Hematopoietic multipotent progenitor cell treated with erythropoietin and hydrocortisone succinate and interleukin-3 and kit ligand, for 6 days (in vitro differentiated cells): ENCODE measurements at places on chromosomes 2 and 18.

DNA sequence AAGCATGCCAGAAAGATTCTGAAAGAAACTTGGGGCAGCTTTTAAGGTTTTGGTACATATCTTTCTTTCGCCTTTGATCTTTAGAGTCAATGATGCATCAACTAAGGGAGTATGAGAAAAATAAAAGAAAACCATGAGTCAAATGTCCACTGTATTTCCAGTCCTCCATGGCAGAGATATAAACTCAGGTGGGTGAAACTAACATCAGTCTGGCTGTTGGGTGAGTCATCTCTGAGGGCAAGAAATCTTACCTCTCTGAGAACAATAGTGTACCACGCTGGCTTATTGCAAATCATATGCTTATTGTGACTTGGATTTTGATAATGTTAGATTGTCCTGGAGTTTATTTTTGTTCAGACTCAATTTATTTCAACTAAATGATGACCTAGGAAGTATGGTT is 521.0 kb downstream of the PLCL1 start:
- no peak for DNase-seq

- no peak for DNase-seq
Measured at GRCh38 chr18:25495606-25496005, 143.6 kb upstream of the ZNF521 start.

GRCh38 chr2:62229082-62229605 is 33.2 kb downstream of the B3GNT2 start:
- no peak for DNase-seq

DNA sequence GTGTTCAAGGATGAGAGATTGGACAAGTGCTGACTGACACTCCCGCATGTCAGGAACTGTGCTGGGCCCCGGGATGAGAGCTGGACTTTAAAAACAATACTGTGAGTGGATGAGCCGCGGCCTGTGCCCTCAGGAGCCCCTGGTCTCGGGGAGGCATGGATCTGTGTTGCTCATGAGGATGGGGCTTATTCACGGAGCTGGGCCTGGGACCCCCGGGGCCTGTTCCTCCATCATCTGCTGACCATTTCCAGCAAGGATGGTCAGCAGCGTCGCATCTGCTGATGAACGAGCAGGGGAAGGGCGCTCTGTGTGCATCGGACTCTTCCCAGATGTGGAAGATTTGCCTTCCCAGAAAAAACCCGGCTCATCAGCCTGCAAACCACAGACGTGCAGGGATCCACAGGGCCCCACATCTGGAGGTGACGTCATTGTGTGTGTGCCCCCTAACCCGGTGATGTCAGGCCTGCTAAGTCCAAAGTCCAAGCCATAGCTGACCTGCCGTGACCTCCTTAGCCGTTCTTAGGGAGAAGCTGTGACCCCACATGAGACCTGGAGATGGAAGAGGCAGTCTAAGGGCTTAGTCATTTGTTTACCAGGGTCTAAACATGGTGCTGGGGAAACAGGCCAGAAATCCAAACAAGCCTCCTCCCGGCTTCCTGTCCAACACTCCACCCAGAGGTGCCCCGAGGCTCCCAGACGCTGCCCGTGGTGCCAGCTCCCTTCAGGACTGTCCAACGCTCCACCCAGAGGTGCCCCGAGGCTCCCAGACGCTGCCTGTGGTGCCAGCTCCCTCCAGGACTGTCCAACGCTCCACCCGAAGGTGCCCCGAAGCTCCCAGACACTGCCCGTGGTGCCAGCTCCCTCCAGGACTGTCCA is 143.9 kb downstream of the PXDN start:
- DNase-seq = no peak

- no peak for DNase-seq
Measured at GRCh38 chr2:239154971-239155805, 245.6 kb downstream of the HDAC4 start.

DNA sequence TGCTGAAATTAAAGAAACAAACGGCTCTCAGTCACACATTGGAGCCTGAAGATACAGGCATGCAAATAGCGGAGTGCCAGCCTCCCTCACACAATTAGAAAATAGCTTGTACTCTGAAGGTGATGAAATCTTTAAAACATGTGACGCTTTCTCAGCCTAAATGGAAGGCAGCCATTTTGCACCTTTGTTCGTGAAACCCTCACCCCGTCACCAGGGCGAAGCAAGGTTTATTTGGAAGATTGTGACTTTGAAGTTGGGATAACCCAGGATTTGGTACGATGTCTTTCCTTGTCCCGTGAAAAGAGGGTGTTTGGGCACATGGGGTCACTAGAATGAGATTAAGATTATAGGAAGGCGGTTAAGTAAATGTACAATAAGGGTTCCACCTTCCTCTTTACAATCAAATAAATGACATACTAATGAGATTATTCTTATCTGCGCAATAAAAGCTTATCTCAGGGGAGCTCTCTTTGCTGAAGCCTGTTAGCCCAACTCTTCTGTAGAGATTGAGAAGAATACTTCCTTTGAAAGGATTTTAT is 4.2 kb downstream of the SH3BP4 start:
- DNase-seq = no peak

GRCh38 chr2:238247841-238248453 is 8.1 kb upstream of the HES6 start:
- no peak for DNase-seq

DNA sequence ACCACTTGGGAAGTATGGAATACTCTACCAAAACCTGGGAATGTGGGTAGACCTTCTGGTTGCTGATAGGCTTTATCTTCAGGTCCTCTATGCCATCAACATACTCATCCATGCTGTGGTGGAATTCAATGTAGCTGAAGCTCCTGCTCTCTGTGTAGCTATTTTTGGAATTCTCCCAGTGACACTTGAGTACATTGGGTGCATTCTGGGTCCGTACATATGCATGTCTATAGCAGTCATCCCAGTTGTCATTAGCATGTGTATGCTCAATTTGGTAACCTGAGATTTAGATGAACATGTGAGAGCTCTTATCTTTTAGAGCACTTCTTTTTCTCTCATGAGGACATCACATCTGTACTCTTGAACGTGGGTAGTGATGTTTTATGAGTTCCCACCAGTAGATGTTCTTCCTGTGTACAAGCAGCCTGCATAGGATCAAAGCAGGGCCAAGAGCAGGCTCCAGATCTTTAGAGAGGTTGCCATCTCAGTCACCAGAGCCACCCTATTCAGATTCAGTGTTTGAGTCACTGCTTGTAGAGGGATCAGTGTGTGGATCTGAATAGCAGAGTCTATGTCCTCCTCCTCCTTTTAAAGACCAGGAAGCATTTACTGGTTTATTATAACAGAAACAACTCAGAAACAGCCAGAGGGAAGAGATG is 65.9 kb downstream of the MGAT5 start:
- no peak for DNase-seq

GRCh38 chr2:9060819-9061218 is 57.3 kb upstream of the MBOAT2 start:
- no peak for DNase-seq

DNA sequence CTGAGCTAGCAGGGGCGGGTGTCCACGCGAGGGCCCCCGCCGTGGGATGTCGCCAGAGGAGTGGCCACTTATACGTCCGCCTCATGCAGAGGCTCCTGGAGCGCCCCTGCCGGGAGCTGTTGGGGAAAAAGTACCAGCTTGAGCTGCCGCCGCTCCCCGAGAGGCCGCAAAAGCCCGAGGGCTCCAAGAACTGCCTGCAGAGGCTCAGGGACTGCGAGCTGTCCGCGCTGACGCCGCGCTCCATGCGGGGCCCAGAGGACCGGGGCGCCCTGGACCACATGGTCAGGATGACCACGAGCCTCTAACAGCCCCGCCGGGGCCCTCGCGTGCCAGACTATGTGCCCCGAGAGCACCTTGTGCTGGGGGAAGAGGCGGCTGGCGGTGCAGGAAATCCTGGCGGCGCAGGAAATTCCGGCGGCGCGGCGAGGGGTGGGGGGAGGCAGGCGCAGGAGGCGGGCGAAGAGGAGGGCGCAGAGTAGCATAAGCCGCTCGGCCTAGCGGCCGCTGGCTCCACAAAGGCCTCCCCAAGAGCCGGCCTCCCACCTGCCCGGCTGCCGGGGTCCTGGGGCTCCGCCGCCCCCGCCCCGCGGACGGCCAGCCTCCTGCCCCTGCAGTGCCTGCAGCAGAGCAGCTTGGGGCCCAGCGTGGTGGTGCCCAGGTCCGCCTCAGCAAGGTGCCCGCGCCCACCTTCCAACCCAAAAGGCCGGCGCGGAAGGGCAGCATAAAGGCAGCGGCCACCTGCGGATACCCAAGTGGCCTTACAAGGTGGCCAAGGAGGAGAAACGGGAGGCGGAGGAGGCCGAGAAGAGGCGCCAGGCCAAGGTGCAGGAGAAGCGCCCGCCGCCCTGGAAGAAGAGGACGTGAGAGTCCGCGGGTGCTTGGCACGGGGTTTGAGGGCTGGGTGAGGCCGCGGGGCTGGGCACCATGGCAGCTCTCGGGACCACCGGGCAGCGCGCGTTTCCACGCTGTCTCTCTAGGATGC is 42.1 kb upstream of the TRIM43B start:
- peak; percentile 64 for DNase-seq

DNA sequence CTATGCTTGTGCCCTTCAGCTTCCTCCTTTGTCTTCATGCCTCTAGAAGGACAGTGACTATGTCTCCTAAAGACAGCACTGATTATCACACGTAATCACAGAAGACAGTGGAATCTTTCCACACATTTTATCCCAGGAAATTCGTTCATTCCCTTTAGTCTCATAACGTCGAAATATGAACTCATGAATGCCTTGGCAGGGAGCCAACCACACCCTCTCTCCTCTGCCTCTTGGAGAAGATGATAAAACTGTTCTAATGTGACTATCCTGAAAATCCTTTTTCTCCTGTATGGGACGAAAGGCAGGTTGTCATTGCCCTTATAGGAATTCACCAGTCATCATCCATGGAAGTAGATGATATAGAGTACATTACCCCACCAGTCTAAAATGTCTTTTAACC is 726.6 kb upstream of the FANCL start:
- peak; percentile 62 for DNase-seq

- DNase-seq = no peak
Measured at GRCh38 chr2:31533036-31533435, 47.7 kb downstream of the SRD5A2 start.

DNA sequence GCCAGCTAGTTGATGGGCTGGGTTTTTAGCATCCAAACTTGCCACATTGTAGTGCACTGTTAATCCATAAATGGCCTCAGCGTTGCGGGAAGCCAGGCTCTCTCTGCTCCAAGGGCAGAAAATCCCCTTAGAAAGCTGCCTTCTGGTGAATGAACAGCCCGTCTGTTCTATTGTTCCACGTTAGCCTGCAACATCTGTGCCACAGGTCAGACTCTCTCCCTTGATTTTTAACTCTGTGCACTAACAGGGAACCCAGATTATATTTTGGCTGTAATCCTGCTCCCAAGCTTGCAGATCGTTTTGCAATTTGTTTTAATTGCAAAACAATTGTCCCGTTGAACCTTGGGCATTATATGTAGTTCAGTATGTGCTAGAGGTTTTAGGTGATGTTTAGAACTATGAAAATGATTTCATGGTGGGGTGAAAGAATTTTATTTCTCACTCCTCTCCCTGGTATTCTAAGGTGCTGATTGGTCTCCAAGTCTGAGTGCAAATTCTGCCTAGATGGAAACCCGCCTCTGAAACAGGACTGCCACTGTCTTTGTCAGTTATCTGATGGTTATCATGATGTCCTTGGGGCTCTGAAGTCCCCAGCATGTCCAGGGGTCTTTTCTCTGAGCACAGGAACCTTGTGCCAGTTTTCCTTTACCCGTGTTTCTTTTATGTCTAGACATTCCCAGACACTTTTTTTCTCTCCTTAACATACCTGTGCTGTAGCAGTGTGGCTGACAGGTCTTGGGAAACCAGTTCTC is 106.6 kb downstream of the MAP4K4 start:
- no peak for DNase-seq

DNA sequence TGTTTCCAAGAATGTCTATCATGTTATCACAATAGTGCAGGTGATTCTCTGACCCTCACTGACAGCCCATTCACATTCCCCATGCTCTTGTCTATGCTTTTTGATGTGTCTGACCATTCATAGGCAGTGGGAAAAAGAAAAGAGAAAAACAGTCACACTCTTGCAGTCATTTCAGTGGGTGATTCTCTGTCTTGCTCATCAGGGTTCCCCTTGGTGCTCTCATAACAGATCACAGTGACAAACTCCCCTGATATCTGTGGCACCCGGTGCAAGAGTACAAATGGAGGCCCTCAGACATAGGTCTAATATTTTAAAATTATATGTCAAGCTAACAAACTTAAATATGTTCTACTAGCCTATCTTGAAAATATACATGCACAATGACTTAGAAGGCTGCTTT is 72.7 kb upstream of the PPP1CB start:
- DNase-seq = no peak

DNA sequence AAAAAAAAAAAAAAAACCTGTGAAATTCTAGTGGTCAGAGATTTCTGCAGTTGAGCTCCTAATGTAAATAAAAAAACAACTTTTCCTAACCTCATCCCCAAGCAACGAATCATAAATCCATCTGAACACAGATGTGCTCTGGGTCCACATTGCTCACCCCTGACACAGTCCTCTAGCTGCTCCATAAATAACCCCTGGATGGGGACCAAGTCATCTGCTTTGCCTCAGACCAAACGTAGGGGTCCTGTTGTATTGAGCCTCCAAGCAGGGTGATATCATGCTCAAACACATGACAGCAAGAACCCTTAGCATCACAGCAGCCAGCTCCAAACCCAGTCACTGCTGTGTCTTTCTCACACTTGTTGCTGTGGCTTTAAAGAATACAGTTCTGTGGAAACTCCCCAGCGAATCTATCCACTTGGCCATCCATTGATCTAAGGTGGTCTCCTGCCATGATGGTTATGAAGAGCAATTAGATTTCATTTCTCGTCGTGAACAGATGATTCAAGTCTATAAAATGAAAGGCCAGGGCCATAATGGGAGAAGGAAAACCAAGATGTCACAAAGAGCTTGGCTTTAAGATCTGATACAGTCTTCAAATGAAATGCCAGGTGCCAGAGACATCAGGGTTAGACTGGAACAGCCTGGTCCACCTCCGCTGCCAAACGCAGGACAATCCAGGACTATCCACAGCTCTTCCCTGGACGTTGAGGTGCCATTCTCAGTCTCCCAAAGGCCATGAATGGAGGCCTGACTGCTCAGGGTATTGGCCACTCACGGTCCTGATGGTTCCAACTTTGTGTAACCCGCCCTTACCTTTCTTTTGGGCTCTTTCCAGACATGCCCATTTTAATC is 39.0 kb downstream of the TBC1D8 start:
- DNase-seq = no peak

DNA sequence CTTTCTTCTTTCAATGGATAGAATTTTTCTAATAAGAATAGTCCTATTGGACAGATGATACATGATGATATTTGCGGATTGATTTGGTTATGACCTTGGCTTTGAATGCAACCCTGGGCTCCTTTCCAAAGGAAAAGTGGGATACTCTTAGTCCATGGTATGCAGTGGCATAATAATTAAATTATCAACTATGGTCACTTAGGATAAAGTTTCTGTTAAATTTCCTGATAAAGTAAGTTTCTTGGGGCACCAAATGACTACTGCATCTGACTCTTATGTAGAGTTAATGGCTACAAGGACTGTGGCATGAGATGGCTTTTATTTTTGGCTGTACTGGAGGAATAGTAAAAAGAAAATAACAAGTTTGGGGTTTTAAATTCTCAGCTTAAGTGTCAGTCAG is 126.7 kb downstream of the QPCT start:
- no peak for DNase-seq
